B cell (primary cell): ENCODE measurements at places on chromosomes 6 and 20. TPM values are rescaled to one million over a fixed set of nuclear protein-coding genes. Genes with fewer than 3 reads are reported as not detected.

The TFAP2D gene
- not detected in 2 replicates for polyA plus RNA-seq

The HLA-G gene
- polyA plus RNA-seq: 1.2 and 3.2 TPM in 2 replicates

The PCSK2 gene
- polyA plus RNA-seq: not detected in 2 replicates

The ZBTB46 gene
- 0.16 and 0.30 TPM in 2 replicates for polyA plus RNA-seq

The SPAG4 gene
- polyA plus RNA-seq: 3.7 and 8.8 TPM in 2 replicates

The AGER gene
- 29.9 and 31.6 TPM in 2 replicates for polyA plus RNA-seq

The SEC23B gene
- 16.4 and 19.5 TPM in 2 replicates for polyA plus RNA-seq

The CPNE5 gene
- 125 and 357 TPM in 2 replicates for polyA plus RNA-seq

The DYNLT2 gene
- 2.4 and 3.6 TPM in 2 replicates for polyA plus RNA-seq

The PDCD2 gene
- 42.1 and 50.0 TPM in 2 replicates for polyA plus RNA-seq

DNA sequence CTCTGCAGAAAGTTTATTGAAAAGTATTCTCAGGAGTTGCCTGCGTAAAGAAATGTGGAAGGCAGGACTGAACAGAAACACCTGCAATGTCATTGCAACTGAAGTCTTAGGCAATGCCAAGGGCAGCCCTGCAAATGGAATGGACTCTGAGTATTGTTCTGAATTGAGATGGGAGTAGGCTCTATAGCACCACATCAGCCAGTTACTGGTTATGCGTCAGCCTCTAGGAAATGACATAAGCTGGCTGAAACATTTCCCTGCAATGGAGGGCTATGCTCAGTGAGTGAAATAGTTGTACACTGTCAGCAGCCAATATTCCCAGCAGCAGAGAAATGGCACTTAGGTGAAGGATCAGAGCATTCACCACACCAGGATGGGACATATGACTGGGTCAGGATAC lies 13.8 kb upstream of the GJE1 start:
- H3K4me1 ChIP-seq: no peaks in the 10 kb centered on the region
- DNase-seq: no peak
- no peak overlapping the region for H3K4me3 ChIP-seq

- H3K36me3 ChIP-seq: no peaks in the 10 kb centered on the region
- H3K4me3 ChIP-seq: peak within 1 kb of the TSS; percentile 55
- H3K27ac ChIP-seq: no peak within 1 kb of the TSS
- DNase-seq: peak; percentile 53
- H3K4me1 ChIP-seq: peaks cover 13% of the 10 kb centered on the region
- H3K27me3 ChIP-seq: no peaks in the 10 kb centered on the region
Observed at GRCh38 chr6:125153391-125154117, at the start of gene TPD52L1. Gene TPD52L1 (plus strand): TSS chr6:125153773. CDS start chr6:125153952, 179 bp downstream.

DNA sequence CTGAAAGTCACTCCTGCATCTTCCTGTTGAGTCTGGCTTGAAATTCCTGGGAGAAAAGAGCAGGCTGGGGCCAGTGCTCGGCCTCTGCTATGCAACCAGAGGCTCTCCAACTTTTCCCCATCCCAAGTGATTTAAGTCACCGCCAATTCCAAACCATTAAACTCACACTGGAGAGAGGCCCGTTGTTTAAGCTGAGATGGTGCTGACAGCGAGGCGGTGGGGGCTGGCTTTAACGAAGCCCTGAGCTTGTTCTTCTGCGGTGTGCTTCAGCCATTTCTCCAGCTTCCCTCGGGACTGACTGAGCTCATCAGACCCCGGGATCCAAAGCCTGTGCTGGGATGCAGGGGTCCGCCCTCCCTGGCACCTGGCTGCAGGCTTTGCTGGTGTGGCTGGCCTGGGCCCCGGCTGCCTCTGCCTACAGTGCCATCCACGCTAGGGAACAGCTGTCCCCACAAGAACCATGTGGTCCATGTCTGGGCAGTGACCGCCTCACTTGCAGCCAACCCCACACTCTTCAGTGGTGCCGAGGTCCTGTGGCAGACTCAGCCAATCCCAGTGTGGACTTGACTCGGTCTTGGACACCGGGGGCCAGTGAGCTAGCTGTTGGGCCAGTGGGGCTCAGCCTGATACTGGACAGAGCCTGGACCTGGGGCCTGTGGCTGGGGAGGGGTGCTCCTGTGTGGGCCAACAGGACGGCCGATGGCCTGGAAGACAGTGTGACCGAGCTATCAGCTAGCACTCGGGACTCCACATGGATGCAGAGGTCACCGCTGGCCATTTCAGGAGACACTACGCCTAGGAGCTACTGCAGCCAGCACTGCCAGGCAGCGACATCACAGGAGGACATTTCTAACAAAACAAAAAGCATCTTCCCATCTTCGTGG lies 21.2 kb downstream of the RAMACL start:
- H3K4me1 ChIP-seq: no peaks in the 10 kb centered on the region
- DNase-seq: no peak
- H3K4me3 ChIP-seq: no peak overlapping the region
- no peaks in the 10 kb centered on the region for H3K27me3 ChIP-seq
- H3K27ac ChIP-seq: no peak overlapping the region

DNA sequence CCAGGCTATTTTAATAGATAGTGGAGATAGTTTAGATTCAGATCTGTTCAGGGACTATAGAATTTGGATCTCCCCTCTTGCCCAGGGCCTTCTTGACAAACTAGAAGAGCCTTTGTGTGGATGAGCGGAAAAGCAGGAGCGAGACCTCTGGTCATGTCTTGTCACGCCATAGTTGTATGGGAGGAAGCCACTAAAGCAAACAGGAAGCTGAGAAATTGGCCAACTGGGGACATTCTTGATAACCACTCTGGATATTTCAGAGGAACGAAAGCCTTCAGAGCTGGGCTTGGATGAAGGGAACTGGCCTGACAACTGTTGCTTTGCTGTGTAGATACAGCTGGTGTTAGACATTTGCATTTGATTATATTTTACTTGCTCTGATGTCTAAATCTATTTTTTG lies 54.1 kb upstream of the EXOC2 start:
- H3K27me3 ChIP-seq: no peaks in the 10 kb centered on the region
- no peaks in the 10 kb centered on the region for H3K4me1 ChIP-seq
- no peak overlapping the region for H3K27ac ChIP-seq
- H3K4me3 ChIP-seq: no peak overlapping the region
- H3K36me3 ChIP-seq: no peaks in the 10 kb centered on the region
- DNase-seq: no peak

GRCh38 chr6:128841518-128841917 lies 41.4 kb upstream of the LAMA2 start:
- H3K4me3 ChIP-seq: no peak overlapping the region
- no peaks in the 10 kb centered on the region for H3K27me3 ChIP-seq
- no peaks in the 10 kb centered on the region for H3K36me3 ChIP-seq
- DNase-seq: no peak
- no peak overlapping the region for H3K27ac ChIP-seq

DNA sequence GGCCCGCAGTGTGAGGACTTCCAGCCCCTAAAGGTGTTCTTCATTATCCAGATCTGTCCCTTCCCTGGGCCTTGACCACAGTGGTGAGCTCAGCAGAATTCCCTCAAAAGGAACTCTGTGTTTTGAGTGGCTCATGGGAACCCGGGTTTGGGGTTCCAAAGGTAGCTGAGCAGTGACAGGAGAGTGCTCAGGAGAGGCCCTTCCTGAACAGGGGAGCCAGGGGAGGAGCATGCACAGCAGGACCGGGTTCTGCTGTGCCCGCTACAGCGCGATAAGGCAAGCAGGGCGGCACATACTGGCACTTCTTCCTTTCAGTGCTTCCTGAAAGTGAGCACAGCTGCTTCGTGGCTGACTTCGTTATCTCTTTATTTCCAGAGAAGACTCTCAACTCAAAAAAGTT lies 88.3 kb downstream of the SSR1 start:
- no peak for DNase-seq
- H3K27me3 ChIP-seq: no peaks in the 10 kb centered on the region
- H3K4me1 ChIP-seq: peaks cover 4% of the 10 kb centered on the region
- H3K4me3 ChIP-seq: no peak overlapping the region

DNA sequence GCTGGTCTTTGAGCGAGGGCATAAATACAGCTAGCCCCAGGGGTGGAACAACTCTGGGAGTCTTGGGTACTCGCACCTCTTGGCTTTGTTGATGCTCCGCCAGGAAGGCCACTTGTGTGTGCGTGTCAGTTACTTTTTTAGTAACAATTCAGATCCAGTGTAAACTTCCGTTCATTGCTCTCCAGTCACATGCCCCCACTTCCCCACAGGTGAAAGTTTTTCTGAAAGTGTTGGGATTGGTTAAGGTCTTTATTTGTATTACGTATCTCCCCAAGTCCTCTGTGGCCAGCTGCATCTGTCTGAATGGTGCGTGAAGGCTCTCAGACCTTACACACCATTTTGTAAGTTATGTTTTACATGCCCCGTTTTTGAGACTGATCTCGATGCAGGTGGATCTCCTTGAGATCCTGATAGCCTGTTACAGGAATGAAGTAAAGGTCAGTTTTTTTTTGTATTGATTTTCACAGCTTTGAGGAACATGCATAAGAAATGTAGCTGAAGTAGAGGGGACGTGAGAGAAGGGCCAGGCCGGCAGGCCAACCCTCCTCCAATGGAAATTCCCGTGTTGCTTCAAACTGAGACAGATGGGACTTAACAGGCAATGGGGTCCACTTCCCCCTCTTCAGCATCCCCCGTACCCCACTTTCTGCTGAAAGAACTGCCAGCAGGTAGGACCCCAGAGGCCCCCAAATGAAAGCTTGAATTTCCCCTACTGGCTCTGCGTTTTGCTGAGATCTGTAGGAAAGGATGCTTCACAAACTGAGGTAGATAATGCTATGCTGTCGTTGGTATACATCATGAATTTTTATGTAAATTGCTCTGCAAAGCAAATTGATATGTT lies 19.2 kb downstream of the IRF4 start:
- H3K4me3 ChIP-seq: no peak overlapping the region
- no peaks in the 10 kb centered on the region for H3K27me3 ChIP-seq
- no peak for DNase-seq
- peaks cover 19% of the 10 kb centered on the region for H3K36me3 ChIP-seq

- no peaks in the 10 kb centered on the region for H3K27me3 ChIP-seq
- H3K4me3 ChIP-seq: no peak overlapping the region
- H3K27ac ChIP-seq: no peak overlapping the region
- peak; percentile 56 for DNase-seq
Observed at GRCh38 chr20:33915726-33916331, 77.9 kb upstream of the RALY start.

- no peak overlapping the region for H3K4me3 ChIP-seq
- no peaks in the 10 kb centered on the region for H3K36me3 ChIP-seq
- no peaks in the 10 kb centered on the region for H3K27me3 ChIP-seq
- no peak overlapping the region for H3K27ac ChIP-seq
- peaks cover 5% of the 10 kb centered on the region for H3K4me1 ChIP-seq
Observed at GRCh38 chr20:59931511-59932312, 1.7 kb downstream of the SYCP2 start.

DNA sequence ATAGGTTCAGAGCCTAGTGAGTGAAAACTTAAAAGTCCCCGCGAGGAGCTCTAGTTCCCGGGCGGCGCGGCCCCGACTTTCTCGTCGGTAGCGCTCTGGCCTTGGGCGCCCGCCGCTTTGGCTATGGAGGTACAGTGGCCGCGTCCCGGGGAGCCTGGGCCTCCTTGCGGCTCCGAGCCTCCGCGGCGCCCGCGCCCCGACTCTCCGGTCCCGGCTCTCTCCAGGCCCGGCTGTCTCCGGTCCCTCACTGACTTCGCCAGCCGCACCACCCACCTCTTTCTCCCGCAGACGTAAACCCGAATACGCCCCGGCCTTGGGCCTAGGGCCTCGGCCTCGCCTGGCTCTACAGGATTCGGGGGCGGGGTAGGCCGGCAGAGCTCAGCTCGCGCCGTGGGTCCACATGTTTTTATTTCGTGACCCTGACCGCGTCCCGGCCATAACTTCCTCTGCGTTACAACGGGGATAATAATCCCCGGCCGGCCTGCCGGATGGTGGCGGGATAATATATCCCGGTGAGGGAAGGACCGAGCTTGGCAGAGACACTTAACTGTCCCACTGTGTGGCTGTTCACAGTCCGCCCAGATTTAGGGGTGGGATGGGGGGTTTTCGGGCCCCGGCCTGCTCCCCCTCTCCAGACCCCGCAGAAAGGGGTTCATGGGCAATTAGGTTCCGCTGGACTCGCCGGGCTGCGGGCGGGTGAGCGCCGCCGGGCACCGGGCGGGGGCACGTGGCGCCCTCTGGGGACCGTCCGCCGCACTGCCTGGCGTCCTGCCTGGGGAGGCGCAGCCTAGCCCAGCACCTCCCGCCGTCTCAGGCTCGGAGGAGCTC lies 10.0 kb upstream of the TBX18 start:
- H3K4me1 ChIP-seq: peaks cover 7% of the 10 kb centered on the region
- no peak for DNase-seq
- H3K27me3 ChIP-seq: peaks cover 52% of the 10 kb centered on the region

DNA sequence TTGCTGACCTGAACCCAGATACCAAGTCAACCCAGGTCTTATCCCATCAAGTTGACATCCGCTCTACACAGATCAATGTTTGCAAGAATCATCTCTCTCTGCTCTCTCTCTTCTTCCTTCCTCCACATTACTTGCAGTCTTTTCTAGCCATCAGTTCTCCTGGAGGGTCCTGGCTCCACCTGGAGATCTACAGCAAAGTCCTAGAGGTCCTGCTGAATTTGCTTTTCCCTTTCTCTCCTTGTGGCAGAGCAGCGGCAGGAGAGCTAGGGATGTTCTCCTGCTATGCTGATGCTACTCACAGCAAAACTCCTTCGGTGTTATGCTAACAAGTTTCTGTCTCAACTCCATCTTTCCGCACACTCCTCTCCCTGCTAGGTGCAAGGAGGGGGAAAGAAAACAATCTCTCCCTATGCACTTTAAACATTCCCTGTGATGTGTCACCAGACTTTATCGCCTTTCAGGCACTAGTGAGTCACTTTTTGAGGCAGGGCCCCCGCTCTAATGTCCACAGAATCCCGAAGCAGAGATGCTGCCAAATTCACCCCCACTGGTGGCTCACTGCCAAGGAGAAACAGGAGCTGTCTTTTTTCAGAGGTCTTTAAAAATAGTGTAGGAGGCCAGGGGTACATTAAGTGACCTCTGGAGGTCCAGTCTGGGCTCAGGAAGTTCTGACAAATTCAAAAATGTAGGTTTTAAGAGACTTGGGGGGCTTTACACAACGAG lies 62.6 kb downstream of the FAM50B start:
- H3K27me3 ChIP-seq: peaks cover 4% of the 10 kb centered on the region
- H3K4me3 ChIP-seq: no peak overlapping the region
- no peaks in the 10 kb centered on the region for H3K4me1 ChIP-seq
- no peaks in the 10 kb centered on the region for H3K36me3 ChIP-seq

- DNase-seq: peak; percentile 88
- no peaks in the 10 kb centered on the region for H3K36me3 ChIP-seq
- peaks cover 29% of the 10 kb centered on the region for H3K4me1 ChIP-seq
- no peaks in the 10 kb centered on the region for H3K27me3 ChIP-seq
Observed at GRCh38 chr6:142944124-142945048, 590 bp downstream of the HIVEP2 start.
